ENCODE measurements at places on chromosomes 2 and 18. TPM values are rescaled to one million over a fixed set of nuclear protein-coding genes. Genes with fewer than 3 reads are reported as not detected.

Gene PCBP1
- 213 TPM for total RNA-seq

Gene SALL3
- total RNA-seq = not detected

Gene PFN4
- not detected for total RNA-seq

Gene FAM237A
- not detected for total RNA-seq

Gene NGEF
- 1.1 TPM for total RNA-seq

Gene POTEI
- total RNA-seq = 0.46 TPM

Gene FOXD4L1
- total RNA-seq = 0.19 TPM

Gene SPP2
- not detected for total RNA-seq

Gene SPATA3
- not detected for total RNA-seq

Gene TXNDC9
- total RNA-seq = 32.6 TPM

Data from omental fat pad (tissue), 4 donors.